ENCODE measurements at places on chromosomes 6 and 20.

DNA sequence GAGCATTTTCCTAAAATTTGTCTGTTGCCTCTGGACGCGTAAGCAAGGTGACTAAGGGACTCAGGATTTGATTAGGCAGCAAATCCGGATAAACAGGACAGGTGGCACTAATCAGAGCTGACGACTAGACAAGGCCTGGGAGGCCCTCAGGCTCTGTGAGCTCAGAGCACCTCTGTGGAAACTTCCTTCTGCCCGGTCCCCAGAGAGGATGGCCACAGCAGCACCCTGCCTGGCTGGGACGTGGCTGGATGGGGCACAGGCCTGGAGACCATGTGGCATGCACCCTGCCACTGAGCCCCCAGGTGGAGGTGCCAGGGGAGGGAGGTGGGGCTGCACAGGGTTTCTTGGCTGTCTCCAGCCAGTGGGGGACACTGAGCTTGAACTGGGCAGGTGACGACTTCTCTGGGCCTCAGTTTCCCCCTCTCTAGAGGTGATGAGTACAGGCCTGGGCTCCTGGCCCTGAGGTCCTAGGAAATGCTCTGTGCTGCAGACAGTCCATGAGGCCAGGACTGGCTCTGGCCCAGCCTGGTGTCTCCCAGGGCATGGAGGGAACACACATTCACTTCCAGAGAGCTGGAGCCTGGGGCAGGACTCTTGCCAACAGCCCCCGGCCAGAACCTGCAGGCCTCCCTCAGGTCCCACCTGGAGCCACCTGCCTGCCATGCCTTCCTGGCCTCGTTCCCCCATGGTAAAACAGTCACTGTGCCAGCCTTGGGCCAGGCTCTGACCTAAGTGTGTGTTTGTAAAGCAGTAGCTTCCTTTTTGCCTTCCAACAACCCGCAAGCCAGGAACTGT, 39.6 kb upstream of the STX16 start:
- DNase-seq = no peak

DNA sequence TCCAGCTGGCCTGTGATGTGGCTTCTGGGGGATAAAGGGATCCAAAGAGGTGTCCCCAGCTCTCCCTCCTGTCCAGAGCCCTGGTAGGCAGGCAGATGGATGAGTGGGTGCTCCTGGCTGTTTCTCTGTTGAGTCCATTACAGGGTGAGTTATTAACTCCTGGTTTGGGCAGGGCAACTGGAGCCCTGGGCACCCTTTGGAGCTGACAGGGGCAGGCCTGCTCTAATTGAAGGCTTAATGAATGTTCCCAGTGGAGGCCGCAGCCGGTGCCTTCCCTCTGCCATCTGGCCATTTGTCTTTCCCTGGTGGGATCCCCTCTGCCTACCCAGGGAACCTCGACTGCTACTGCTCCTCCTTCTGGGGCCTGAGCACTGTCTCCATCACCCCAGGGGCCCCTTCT, 44.7 kb upstream of the MLN start:
- no peak for DNase-seq

- no peak for DNase-seq
These were observed 32.8 kb downstream of the PRDM1 start for GRCh38 chr6:106118835-106119431.

DNA sequence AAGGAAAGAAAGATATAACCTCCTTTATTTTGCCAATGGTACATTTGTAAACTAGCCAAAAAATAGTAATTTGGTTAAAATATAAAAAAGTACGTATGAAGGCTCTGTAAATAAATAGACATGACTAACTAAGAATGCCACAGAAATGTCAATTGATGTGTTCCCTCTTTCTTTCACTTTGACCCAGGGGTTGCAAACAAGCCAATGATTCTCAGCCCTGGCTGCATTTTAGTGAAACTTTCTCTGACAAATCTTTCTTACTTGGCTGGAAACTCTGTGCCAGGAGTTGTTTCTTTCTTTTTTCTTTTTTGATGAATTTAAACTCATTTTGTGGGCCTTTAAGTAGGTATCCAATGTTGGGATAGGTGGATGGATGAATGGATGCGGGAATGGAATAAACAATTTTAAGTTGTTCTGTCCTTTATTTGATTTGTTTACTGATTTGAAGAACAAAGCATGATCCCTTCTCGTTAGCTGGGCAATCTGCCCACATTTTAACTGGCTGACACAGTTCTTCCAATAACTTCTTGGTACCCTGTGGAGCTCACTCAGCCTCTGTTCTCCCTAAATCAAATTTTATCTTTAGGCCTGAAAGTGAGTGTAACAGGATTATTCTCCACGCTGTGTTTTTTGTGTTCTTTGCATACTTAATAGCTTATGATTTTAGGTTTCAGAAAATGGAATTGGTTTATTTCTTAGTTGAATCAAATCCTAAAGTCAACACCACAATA, 58.6 kb upstream of the GCLC start:
- DNase-seq = peak; percentile 25

DNA sequence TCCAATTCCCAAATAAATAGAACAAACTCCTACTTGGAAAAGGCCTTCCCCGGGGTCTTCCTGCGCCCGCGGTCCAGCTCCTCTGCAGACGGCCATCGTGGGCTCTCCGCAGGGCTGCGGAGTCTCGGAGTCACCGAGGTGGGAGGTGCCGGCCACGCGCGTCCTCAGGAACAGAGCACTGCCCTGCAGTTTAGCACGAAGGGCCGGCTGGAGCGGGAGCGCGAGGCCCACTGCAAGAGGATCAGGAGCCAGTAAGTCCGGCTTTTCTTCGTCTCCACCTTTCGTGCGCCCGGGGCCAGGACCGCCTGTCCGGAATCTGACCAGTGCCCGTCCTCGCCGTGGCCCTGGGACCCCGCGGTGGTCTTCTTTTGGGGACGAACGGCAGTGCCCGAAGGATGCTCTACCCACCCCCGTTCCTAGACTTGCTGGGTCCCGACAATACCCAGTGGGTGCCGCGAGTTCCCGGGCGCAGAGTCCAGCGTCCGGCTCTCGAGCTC, 1.4 kb downstream of the BHLHE23 start:
- no peak for DNase-seq

- no peak for DNase-seq
These were observed 1.7 kb downstream of the CABLES2 start for GRCh38 chr20:62405108-62405980.

DNA sequence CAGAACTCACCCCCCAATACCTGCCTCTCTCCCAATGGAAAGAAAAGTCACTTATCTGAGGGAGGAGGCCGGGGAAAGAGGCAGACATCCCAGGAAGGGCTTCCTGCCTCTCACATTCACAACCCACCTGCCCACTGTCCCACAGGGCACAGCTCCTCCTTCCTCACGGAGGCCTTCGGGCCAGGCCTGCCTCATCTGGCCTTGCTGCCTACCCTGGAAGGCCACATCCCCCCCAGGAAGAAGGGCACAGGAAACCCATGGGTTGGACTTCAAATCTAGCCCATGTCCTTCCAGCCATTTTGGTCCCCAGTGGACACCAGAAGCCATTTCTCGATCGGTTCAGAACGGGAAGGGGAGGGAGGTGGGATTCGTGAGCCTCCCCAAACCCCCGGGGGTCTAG, 162.0 kb downstream of the PREX1 start:
- no peak for DNase-seq

GRCh38 chr6:125182237-125183008, 28.9 kb downstream of the TPD52L1 start:
- no peak for DNase-seq
